Body of pancreas (tissue), 4 donors: ENCODE measurements at places on chromosomes 6 and 20.

GRCh38 chr6:64123761-64124633 is 488.4 kb downstream of the PHF3 start:
- no peaks in the 10 kb centered on the region for H3K36me3 ChIP-seq
- no peak for DNase-seq
- H3K4me1 ChIP-seq: no peaks in the 10 kb centered on the region
- no peaks in the 10 kb centered on the region for H3K27me3 ChIP-seq
- H3K4me3 ChIP-seq: no peak overlapping the region

GRCh38 chr6:148999929-149000468 is 253.2 kb downstream of the UST start:
- H3K4me1 ChIP-seq: peaks cover 7% of the 10 kb centered on the region
- no peaks in the 10 kb centered on the region for H3K27me3 ChIP-seq

- no peak overlapping the region for H3K27ac ChIP-seq
- H3K27me3 ChIP-seq: no peaks in the 10 kb centered on the region
- no peaks in the 10 kb centered on the region for H3K4me1 ChIP-seq
- DNase-seq: no peak
Observed at GRCh38 chr6:22444330-22444729, 125.0 kb upstream of the HDGFL1 start.

DNA sequence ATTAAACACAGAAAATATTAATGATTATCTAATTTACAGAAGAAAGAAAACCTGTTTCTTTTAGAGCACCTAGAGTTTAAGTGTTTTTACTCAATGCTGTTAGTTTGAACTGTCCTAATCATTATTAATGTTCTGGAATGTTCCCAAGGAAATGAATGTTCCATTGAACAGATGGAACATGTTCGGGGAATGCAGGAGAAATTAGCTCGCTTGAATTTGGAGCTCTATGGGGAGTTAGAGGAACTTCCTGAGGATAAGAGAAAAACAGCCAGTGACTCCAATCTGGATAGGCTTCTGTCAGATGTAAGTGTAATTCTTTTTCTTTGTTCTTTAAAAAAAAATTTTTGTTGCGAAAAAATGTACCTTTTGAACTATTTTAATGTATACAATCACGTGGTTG is 10.8 kb upstream of the ECT2L start:
- H3K36me3 ChIP-seq: no peaks in the 10 kb centered on the region
- no peak overlapping the region for H3K27ac ChIP-seq
- H3K4me3 ChIP-seq: no peak overlapping the region
